ENCODE measurements at places on chromosomes 7 and 10.

- no peaks in the 10 kb centered on the region for H3K4me1 ChIP-seq
- peak overlapping the region; percentile 73 for H3K4me3 ChIP-seq
- no peak overlapping the region for H3K27ac ChIP-seq
- peak; percentile 97 for DNase-seq
- no peaks in the 10 kb centered on the region for H3K36me3 ChIP-seq
These were observed 9.1 kb upstream of the FXYD4 start for GRCh38 chr10:43362191-43362839.

GRCh38 chr7:30907527-30908267, 4.0 kb upstream of the AQP1 start:
- no peak overlapping the region for H3K27ac ChIP-seq

GRCh38 chr7:68173513-68173912, 1176.9 kb downstream of the TYW1 start:
- no peaks in the 10 kb centered on the region for H3K36me3 ChIP-seq
- DNase-seq, result no peak
- H3K4me1 ChIP-seq, result no peaks in the 10 kb centered on the region
- no peak overlapping the region for H3K27ac ChIP-seq
- no peaks in the 10 kb centered on the region for H3K27me3 ChIP-seq
- H3K4me3 ChIP-seq, result no peak overlapping the region

DNA sequence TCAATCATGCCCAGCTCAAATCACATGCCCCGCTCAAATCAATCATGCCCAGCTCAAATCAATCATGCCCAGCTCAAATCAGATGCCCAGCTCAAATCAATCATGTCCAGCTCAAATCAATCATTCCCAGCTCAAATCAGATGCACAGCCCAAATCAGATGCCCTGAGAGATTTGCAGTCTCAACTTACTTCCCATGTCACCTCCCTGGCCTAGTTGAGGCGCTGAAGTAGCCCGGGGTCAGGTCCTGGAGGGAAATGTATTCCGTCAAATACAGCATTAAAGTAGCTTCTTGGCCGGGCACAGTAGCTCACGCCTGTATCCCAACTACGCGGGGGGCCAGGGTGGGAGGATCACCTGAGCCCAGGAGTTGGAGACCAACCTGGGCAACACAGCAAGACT, 15.7 kb upstream of the PRKAR1B start:
- no peak for DNase-seq
- no peaks in the 10 kb centered on the region for H3K36me3 ChIP-seq
- H3K4me3 ChIP-seq, result no peak overlapping the region
- H3K27me3 ChIP-seq, result no peaks in the 10 kb centered on the region

DNA sequence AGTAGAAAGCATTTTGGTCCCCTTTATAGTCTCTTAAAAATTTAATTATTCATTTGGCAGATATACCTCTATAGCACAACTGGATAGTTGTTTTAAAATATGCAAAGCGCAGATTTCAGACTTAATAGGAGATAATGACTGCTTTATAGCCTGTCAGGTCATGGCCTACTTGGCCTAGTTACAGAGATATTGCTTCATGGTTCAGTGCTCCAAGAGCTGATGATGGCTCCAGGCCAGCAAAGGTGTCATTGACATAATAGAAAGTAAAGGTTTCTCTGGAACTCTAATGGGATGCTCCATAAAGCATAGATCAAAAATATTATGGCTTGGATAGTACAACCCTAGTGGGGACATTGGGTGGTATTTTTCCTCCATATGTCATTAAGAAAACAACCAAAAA, 285.7 kb downstream of the NXPH1 start:
- H3K27ac ChIP-seq, result no peak overlapping the region
- no peak for DNase-seq
- H3K4me3 ChIP-seq, result no peak overlapping the region
- H3K4me1 ChIP-seq, result no peaks in the 10 kb centered on the region

GRCh38 chr10:58016614-58017013, 251.1 kb downstream of the IPMK start:
- H3K4me1 ChIP-seq, result peaks cover 15% of the 10 kb centered on the region
- peak; percentile 30 for DNase-seq
- no peaks in the 10 kb centered on the region for H3K27me3 ChIP-seq
- peak overlapping the region; percentile 8 for H3K27ac ChIP-seq

DNA sequence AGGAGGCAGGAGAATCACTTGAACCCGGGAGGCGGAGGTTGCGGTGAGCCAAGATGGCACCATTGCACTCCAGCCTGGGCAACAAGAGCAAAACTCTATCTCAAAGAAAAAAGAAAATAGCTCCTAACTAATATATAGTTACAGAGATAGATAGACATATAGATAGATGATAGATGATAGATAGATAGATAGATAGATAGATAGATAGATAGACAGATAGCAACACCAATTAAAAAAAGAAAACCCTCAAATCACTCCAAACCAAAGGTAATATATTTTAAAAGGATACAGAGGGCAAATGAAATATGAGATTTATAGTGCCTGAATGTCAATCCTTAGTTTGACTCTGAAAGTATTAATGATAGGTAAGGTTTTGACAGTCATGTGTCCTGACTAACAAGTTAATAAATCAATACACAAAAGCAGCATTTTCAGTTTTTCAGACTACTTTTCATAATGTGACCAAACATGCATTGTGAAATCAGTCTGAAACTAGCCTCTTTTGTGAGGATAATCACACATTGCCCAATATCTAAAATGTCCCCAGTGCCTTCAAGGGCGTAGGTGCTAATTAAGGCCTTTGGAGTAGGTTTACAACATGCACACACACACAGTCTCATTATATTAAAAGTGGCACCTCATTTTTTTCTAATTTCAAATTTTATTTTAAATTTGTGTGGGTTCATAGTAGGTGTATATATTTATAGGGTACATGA, 61.2 kb downstream of the BPGM start:
- no peaks in the 10 kb centered on the region for H3K27me3 ChIP-seq
- no peak overlapping the region for H3K27ac ChIP-seq
- no peak for DNase-seq
- H3K4me3 ChIP-seq, result no peak overlapping the region
- H3K36me3 ChIP-seq, result no peaks in the 10 kb centered on the region

- H3K27ac ChIP-seq, result no peak overlapping the region
- H3K36me3 ChIP-seq, result no peaks in the 10 kb centered on the region
- no peak for DNase-seq
- no peaks in the 10 kb centered on the region for H3K27me3 ChIP-seq
- H3K4me1 ChIP-seq, result no peaks in the 10 kb centered on the region
- H3K4me3 ChIP-seq, result no peak overlapping the region
These were observed 12.1 kb downstream of the OR9A4 start for GRCh38 chr7:141928146-141928844.

- peak; percentile 94 for DNase-seq
- no peaks in the 10 kb centered on the region for H3K27me3 ChIP-seq
- H3K4me1 ChIP-seq, result peaks cover 30% of the 10 kb centered on the region
- 0 out of 2 replicates have a peak overlapping the region, but pooled peaks have one; percentile 11 for H3K4me3 ChIP-seq
- peak overlapping the region; percentile 79 for H3K27ac ChIP-seq
- no peaks in the 10 kb centered on the region for H3K36me3 ChIP-seq
These were observed 72.6 kb downstream of the KCNMA1 start for GRCh38 chr10:77564731-77565589.

DNA sequence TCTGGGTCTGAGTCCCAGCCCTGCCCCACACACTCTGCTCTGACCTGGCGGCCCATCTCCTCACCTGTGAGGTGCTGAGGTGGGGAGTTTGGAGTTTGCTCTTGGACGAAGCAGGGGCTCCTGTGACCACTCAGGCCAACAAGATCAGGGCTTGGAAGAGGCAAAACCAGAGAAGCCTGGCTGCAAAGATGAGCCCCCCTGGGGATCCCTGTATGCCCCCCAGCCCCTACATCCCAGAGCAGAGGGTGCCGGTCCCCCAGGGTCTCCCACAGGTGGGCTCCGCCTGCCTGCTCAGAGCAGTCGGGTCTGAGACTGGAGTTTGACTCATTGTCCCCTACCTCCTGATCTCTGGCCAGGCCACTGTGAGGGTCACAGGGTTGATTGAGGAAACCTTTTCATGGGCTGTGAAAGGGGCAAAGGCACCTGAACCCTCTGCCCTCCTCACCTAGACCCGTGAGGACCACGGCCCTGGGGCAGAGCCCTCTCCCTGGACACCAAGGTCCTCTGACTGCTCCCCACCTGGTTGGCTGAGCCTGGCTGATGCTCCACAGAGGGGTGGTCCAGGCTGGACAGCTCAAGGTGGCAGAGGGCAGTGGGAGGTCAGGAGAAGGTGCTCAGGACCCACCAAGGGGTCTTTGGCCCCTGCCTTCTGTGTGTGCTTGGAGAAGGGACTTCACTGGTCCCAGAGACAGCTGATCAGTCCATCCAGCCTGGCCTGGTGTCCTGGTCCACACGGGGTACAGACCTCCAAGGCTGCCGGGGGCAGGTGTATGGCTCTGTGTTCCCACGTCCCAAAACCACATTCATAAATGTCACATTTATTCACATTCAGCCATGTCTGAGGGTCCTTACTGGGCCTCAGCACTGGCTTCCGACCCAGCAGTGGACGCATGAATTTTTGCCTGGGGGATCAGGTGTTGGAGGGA, 9.1 kb upstream of the SCART1 start:
- no peaks in the 10 kb centered on the region for H3K4me1 ChIP-seq
- no peak overlapping the region for H3K4me3 ChIP-seq
- no peaks in the 10 kb centered on the region for H3K36me3 ChIP-seq
- DNase-seq, result no peak
- no peak overlapping the region for H3K27ac ChIP-seq

All from GM23338 (cell line).